ENCODE measurements at places on chromosomes 16 and 17.

GRCh38 chr17:32323811-32324491, 18.0 kb downstream of the C17orf75 start:
- DNase-seq: no peak

DNA sequence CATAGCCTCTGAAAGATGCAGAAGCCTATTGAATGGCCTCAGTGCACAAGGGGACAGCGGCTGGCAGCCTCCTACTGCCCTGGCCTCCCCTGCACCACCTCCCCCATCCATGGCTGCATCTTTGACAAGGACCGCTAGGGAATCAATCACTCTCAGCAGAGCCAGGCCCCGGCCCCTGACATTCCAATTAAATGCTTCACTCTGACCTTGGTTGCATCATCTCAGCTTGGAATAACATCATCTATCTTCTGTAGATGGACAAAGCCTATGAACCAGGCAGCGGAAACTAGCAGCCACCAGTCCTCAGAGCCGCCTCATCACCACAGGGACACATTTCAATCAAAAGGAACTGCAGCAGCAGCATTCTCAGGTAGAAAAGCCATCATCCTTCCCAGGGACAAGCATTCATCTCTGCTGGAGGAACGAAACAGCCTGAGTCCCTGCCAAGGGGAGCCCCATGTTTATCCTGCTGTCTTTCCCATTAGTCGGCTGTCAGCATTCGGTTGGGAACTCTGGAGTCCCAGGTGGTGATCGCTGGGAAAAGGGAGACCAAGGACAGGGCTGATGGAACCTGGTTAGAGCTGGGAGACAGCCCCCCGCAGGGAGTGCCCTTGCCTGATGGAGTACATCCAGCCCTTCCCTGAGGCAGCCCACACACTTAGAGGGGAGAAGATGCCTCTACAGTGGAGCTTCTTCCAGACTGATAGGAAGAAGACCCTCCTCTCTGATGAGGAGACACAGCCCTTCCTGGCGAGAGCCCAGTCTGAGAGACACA, 11.5 kb upstream of the TMEM132E start:
- DNase-seq: no peak

- no peak for DNase-seq
Measured at GRCh38 chr17:15038656-15039055, 226.5 kb downstream of the PMP22 start.

DNA sequence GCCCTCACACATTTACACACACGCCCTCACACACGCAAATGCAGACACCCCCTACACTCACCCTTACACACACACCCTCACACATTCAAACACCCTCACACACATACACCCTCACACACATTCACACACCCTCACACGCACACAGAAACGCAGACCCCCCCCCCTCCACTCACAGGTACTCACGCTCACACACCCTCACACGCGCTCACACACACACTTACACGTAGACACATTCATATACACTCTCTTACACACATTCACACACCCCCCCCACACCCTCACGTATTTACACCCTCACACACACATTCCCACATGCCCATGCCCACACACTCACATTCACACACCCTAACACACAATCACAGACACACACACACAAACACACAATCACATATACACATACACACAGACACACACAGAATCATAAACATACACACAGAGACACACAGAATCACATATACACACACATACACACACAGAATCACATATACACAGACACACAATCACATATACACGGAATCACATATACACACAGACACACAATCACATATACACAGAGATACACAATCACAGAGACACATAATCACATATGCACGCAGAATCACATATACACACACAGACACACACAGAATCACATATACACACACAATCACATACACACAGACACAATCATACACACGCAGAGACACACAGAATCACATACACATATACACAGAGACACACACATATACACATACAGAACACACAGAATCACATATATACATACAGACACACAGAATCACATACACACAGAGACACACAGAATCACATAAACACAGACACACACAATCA, 250.1 kb upstream of the RPL38 start:
- no peak for DNase-seq

DNA sequence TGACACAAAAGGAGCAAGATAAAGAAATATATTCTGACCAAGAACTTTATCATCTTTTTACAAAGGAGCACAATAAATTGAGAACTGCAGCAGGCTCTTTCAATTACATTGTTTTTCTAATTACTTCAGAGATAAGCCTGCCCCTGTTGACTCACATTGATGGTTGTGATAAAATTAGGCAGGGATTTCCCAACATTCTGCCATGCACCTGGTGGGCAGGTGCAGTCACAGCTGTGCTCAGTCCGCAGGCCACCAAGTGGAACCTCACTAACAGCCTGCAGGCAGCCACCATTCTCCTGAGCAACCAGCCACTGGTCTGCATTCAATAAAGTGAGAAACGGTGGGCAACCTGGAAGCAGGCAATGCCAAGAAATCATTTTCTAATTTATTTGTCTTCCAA, 5.1 kb downstream of the FANCA start:
- no peak for DNase-seq

DNA sequence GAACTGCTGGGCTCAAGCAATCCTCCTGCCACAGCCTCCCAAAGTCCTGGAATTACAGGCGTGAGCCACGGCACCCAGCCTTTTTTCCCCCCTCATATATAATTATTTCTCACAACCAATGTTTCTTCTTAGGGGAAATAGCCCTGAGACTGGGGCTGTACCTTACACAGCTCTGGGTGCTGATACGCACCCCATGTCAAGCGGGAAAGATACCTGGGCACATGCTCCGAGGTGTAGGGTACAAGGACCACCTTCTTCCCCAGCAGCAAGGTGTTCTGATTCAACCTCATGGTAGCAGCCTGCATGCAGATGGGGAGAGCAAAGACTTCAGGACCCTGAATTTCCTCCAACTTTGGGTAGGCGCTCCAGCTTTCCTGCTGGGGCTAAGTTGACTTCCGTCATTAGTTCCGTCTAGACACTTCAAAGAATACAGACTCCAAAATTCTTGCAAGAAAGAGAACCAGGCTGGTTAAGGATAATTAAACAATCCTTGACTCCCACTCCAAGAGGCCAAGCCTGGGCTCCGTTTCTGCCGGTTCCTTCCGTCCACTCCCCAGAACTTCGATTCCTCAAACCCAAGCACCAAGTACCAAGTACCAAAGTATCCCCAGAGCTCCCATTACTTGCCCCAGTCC, 619 bp downstream of the NAT9 start:
- no peak for DNase-seq

DNA sequence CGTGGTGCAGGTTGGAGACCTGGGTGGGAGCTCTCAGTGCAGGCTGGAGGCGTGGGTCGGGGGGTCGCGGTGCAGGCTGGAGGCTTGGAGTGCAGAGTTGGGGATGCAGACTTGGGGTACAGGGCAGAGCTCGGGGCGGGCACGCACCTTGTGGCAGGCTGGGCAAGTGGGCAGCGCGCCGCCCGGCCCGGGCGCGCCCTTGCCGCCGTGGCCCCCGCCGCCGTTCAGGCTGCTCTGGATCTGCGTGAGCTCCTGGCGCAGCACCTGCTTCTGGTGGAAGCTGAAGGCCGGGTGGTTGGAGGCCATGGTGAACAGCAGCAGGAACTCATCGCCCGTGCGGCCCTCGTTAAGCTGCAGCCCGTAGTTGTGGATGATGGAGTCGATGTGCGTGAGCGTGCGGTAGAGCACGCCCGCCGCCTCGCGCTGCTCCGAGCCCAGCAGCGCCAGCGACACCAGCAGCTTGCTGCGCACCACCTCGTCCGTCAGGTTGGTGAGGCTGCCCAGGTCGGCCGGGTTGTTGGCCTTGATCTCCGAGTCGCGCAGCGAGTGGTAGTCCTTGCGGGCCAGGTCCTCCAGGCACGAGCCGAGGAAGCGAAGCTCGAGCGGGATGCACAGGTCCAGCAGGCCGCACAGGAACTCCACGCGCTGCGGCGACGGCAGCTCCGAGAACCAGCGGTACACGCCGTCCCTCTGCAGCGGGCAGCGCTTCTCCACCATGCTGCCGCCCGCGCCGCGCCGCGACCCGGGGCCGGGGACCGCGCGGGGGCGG, 1.1 kb downstream of the ZCCHC14 start:
- DNase-seq: no peak
